ENCODE measurements at places on chromosomes 3 and 15.

DNA sequence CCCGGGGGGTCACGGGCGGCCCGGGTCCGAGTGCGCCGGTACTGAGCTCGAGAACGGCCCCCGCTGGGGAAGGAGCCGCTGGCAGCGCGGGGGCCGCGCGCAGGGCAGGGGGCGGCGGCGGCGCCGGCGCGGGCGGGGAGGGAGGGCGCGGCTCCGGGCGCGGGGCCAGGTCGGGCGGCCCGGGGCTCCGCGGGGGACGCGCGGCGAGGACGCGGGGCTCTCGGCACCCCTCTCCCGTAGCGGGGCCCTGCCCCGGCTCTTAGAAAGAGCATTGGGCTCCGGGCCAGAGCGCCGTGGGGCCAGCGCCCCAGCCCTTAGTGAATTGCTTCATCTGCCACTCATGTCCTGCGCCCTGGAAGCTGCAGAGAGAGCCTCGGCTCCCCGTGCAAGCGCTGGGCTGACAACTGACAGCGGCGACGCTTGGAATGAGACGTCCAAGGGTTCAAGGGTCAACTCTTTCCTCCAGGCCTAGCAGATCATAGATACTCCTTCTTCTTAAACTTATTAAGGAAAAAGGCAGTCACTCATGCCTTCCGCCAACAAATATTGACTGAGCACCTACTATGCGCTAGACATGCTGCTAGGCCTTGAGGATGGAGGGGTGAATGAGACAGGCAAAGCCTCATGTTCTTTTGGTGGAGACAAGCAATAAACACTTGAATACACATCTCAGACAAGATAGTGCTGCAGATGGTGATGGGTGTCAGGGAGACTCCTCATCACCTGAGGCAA is 140.8 kb downstream of the SMAD6 start:
- no peak for DNase-seq

DNA sequence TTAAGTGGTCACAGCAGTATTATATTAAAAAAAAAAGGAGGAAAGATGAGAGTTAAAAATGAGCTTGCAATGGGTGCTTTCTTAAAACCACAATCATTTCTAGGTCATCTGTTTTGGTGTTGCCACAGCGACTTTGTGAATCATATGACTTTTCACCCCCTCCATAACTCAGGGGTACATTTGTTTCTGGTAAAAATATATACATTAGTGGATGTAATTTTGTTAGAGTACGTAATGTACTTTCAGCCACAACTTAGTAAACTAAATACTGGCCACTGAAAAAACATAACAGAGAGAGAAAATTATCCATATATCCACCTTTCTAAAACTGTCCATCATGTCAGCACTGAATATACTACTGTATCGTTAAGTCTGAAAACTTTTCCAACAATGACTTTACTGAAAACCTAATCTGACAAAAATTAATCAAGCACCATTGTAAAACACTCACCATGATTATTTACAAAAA is 3.4 kb downstream of the ANKRD28 start:
- DNase-seq, result peak; percentile 44

- DNase-seq, result no peak
Observed at GRCh38 chr3:52194485-52195290, 3.3 kb upstream of the ALAS1 start.

- no peak for DNase-seq
Observed at GRCh38 chr15:37015451-37015850, 84.9 kb downstream of the MEIS2 start.

GRCh38 chr15:88401251-88401995 is 65.8 kb downstream of the MRPL46 start:
- DNase-seq, result no peak

DNA sequence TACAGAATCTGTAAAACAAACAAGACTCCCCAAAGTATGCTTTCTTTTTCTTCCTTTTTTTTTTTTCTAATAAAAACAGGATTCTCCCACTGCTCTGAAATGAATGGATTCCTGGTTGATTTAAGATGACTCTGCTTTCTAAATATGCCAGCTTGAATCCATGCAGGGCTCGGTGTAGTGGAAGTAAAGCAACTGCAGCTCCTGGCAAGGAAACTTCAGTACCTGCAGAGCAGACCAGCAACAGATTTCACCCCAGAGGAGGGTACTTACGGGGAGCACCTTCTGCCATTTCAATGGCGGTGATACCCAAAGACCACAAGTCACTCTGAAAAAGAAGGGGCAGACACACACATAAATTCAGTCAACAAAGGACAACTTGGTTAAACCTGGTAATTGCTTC is 150.5 kb upstream of the SLC2A2 start:
- no peak for DNase-seq

GRCh38 chr3:94092086-94092485 is 29.2 kb downstream of the NSUN3 start:
- no peak for DNase-seq

- peak; percentile 74 for DNase-seq
Observed at GRCh38 chr15:98779463-98780071, 131.2 kb downstream of the IGF1R start.

DNA sequence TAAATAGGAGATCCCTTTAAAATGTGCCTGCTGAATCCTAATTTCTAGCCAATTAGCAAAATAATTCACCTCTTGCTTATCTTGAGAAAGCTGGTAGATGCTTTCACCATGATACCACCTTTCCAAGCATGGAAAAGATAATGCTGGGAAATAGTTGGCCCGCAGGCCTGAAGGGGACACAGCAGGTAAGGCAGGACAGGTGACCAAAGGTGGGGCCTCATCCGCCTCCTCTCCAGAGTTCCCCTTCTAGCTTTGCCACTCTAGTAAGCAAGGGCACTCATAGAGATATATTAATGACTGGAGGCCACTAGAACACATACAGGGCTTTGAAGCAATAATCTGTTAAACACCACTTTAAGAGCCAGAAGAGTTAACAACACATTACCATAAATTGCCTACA is 45.5 kb downstream of the SATB1 start:
- no peak for DNase-seq

GRCh38 chr3:149067883-149068282 is 18.4 kb downstream of the HLTF start:
- no peak for DNase-seq

- peak; percentile 83 for DNase-seq
Observed at GRCh38 chr15:97759363-97759762, 201.1 kb upstream of the ARRDC4 start.

GRCh38 chr3:170999737-171000242 is 26.7 kb downstream of the SLC2A2 start:
- DNase-seq, result peak; percentile 87

DNA sequence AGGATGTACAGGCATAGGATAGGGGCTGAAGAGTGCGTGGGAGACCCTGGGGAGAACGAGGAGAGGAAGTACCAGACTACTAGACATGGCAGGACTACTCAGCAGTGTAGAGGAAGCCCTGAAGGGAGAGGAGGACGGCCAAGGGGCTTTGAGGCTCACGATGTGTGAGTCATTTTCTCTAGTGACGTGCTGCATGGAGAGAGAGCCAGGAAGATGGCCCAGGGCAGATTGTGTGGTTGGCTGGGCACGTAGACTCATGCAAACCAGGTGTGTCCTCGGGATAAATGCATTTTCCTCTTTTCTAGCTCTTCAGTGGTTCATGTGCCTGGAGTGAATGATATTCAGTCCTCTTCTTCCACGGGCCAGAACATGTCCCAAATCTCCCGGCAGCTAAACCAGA is 115.0 kb upstream of the ABHD17C start:
- peak; percentile 100 for DNase-seq

GRCh38 chr3:172130717-172131050 is 91.3 kb downstream of the FNDC3B start:
- no peak for DNase-seq

DNA sequence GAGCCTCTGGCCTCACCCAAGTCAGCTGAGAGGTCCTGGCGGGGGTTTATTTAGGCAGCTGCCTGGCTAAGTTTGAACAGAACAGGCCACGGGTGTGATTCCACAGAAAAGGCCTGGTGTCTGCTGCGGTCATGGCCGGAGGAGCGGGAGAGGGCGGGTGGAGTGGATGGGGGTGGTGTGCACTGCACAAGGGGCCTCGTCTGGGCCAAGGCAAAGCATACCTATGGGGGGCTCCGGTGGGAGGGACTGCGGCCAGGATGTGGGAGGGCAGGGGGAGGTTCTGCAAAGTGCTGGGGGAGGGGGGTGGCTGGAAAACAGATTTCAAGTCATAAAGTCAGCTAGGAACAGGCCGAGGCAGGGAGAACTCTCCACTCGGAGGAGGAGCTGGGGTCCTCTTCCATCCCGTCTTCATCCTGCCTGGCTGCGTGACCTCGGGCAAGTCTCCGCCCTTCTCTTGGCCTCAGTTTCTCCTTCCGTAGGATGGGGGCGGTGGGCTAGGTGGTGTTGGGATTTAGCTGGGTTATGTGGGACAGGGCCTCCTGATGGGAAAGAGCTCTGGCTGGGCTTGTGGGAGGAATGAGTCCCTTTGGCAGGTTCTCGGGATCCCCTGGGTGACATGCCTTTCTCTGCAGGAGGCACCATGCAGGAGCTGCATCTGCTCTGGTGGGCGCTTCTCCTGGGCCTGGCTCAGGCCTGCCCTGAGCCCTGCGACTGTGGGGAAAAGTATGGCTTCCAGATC is 878 bp downstream of the ISLR start:
- DNase-seq, result no peak

DNA sequence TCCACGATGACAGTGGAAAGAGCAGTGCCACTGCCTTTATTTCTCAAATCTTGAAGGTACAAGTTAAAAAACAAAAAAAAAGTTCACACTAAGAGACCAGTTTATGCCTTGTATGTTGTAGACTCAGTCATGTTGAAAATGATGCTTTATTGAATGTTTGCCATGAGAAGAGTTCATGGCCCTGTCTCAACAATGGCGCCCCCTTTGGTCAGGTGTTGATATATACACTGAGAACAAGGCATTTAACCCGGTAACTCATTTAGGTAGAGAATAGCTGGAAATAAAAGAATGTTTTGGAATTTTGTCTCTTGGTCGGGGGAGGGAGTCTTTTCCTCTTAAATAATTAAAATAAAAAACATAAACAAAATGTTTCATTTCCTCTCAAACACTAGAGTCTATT is 145.6 kb upstream of the SLC2A2 start:
- DNase-seq, result no peak

DNA sequence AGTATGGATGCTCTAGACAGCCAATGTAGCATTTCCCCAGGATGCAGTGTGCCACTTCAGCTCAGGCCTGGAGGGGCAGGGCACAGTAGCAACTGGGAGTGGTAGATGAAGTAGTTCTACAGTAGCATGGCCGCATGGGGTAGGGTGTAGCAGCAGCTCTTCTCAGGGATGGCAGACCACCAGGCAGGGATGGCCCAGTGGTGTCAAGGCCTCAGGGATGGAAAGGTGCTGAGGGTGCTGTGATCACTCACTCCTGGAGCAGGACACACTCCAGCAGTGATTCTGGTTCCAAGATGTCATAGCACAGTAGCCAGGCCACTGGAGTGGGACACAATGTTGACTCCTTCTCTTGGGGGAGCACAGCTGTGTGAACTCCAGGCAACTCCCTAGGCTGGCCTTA is 210.9 kb upstream of the LYSMD4 start:
- DNase-seq, result no peak

- DNase-seq, result peak; percentile 76
Observed at GRCh38 chr3:139764936-139765335, 87.2 kb upstream of the NMNAT3 start.

DNA sequence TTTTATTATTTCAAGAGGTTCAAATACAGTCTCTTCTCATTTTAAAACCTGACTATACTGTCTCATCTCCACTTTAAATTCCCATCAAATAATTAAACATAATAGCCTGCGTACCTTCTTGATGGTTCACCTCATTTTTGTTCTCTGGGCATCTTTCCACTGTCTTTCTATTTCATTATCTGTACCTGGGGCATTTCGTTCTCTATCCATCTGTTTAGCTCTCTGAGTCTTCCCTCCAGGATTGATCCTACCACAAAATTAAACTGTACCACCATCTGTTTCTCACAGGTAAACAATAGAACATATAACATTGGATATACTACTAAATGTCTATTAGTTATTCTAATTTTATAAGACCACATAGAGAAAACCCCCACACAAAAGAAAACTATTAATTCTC is 1331.4 kb downstream of the NSUN3 start:
- no peak for DNase-seq

GRCh38 chr3:101643861-101644613 is 32.9 kb downstream of the ZBTB11 start:
- DNase-seq, result peak; percentile 78

- no peak for DNase-seq
Observed at GRCh38 chr3:149388531-149389417, 11.3 kb upstream of the TM4SF1 start.

DNA sequence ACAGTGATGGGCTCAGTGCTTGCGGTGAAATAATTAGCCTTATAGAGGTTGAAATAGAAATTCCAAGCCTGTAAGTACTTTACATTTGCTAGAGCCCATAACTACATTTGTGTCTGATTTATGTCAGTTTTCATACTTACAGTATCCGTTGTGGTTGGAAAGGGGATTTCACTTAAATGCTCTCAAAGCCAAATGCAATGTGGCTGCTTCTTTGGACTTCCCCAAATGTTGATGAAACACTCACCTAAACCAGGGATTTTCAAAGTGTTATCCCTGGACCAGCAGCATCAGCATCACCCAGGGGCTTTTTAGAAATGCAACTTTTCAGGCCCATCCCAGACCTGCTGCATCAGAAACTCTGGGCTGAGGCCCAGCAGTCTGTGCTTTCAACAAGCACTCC is 378.7 kb downstream of the MCTP2 start:
- DNase-seq, result no peak

DNA sequence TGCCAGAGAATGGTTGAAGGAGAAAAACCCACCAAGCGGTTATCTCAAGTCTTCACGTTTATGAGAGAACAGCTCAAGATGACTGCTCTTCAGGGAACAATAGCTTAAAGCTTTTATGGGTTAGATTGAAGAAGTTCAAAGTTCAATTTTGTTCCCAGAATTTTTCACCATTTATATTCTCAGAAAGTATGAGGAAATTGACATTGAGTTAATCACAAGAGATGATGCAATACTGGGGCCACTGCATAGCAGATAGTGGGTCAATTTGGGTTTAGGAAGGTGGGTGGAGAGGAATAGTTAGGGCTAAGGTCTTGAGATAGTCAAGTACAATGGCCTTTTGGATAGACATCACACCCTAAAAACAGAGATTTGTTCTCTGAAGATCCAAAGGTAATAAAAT is 539.3 kb downstream of the SQOR start:
- no peak for DNase-seq

DNA sequence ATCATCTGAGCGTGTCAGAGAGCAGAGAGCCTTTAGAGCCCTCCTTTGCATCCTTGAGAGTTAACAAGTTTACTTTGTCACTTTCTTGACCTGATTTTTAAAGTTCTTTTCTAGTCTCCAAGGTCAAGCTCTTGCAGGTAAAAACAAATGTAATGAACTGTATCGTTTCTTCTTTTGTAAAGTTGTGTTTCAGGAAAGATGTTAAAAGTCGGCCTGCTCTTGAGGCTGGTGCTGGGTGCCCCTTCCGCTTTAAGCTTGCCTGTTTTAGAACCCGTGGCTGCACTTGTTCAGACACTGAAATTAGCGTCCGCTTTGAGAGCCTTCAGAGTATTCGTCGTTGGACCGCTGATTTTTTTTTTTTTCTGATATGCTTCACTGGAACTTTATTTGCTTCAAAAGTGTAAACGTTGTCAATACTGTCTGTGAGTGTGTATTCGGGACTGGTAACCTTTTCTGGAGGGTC is 52.6 kb upstream of the ULK4 start:
- DNase-seq, result no peak

GRCh38 chr3:61452535-61453090 is 108.8 kb upstream of the PTPRG start:
- peak; percentile 55 for DNase-seq
